IPS-NIHi11 (cell line): ENCODE measurements at places on chromosomes 6 and 20.

DNA sequence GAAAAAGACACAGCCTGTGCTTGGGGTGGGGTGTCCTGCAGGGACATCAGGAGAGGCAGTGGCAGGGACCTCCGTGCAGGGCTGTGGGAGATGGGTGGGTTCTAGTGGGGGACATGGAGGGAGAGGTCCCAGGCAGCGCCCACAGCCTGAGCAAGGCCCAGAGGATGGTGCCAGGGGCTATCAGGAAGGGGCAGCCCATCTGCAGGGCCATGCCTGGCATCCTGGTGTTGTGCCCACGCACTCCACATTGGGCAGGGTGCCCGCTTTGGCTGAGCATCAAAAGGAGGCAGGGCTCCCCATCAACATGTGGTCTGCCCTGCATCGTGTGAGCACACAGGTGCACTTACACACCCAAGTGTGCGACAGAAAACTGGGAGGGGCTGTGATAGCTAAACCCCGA, 184.3 kb upstream of the SNX9 start:
- DNase-seq: no peak

- no peak for DNase-seq
These were observed 1.3 kb downstream of the SUPT3H start for GRCh38 chr6:45376310-45377042.

DNA sequence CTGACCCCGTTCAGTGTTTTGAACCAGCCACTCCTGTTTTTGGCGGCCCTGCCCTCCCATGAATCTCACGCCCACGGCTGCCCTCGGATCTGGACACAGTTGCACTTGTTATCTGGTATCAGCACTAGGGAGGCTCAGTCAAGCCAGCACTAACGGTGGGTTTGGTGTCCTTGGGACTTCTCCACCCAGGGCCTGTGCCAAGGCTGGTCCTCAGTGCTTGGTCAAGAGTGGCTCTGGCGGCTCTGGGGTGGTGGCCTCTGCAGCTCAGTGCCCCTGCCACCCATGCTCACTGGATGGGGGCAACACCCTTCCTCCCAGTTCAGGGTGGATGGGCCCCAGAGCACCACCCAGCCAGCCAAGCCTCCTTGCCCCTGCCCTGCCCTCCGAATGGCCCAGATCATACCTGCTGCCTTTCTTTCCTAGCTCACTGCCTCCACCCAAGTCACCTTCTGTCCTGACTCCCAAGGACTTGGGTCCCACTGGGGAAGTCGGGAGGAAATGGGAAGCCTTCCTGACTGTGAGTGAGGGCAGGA, 54.7 kb downstream of the SSR1 start:
- DNase-seq: no peak

- peak; percentile 86 for DNase-seq
These were observed 19.4 kb downstream of the COL11A2 start for GRCh38 chr6:33172688-33173534.

- DNase-seq: no peak
These were observed 392.5 kb downstream of the CD83 start for GRCh38 chr6:14510038-14510437.

- DNase-seq: no peak
These were observed 193.3 kb downstream of the TSHZ2 start for GRCh38 chr20:53165452-53165851.

GRCh38 chr6:125431971-125432370, 130.2 kb upstream of the HDDC2 start:
- DNase-seq: peak; percentile 50

GRCh38 chr6:97138581-97138980, 144.4 kb downstream of the MMS22L start:
- no peak for DNase-seq

DNA sequence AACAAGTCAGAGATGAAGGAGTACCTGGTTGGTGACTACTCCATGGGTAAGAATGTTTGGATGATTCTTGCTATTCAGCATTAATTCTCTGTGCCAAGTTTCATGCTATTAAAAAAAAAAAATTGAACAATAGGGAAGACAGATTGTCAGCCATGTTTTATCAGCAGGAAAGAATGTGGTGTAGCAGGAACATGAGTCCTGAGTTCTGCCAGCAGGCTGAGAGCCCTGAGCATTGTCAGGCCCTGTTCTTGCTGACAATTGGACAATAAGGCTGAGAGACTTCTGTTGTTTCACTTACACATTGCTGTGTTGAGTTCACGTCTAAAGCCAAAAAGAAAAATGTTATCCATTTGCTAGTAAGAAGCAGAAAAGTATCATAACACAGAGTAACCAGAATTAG, 70.4 kb upstream of the SMIM28 start:
- DNase-seq: no peak

DNA sequence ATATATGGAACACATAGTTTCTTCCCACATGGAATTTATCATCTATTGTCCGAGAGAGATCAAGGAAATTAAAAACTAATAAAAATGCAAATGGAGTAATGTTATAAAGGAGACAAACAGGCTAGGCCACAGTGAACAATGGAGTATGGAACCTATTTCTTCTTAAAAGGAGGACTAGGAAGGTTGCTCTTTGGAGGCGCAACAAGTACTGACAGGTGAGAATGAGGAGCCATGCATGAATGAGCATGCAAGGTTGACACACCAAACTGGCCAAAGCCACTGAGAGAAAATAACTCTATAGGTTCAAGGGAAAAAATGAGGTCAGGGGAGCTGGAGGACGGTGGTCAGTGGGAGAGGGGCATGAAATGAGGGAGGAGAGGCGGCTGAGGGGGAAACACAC, 40.9 kb downstream of the PSMB1 start:
- DNase-seq: no peak

GRCh38 chr6:100343316-100344077, 121.2 kb downstream of the SIM1 start:
- no peak for DNase-seq

GRCh38 chr20:3193806-3194616, 10.5 kb downstream of the DDRGK1 start:
- DNase-seq: peak; percentile 3

GRCh38 chr6:37618916-37619590, 78.6 kb downstream of the MDGA1 start:
- DNase-seq: no peak

DNA sequence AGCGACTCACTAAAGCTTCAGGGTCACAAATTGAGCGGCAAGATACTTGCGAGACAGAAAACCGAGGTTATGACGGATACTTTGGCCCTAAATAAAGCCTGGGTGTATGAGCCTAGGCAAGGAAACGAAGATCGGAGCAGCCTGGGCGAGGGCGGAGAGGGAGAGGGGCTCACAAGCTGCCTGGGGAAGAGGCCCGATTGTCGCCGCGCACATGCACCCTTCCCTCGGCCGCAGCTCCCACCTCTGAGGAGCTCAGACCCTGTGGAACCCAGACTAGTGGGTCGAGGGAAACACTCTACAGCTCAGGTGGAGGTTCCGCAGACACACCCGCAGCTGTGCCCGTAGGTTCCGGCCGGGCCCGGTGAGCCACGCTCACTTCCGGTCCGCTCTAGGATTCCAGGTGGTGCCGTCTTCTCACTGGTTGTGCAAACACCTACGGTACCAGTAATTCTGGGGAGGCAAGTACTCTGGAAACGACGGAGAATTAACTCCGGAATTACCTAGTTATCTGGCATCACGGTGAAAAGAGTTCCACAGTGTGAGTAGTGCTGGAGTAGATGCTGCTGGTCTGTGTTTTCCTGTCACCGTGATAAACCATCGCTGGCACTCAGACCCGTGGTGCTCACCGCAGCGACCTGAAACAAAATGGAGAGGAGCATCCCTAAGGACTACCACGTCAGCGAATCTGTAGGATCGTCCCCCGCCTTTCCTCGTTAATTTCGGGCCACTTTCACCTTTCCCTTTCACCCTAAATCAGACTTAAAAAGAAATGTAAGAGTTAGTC, 61.5 kb downstream of the GPX5 start:
- peak; percentile 84 for DNase-seq

DNA sequence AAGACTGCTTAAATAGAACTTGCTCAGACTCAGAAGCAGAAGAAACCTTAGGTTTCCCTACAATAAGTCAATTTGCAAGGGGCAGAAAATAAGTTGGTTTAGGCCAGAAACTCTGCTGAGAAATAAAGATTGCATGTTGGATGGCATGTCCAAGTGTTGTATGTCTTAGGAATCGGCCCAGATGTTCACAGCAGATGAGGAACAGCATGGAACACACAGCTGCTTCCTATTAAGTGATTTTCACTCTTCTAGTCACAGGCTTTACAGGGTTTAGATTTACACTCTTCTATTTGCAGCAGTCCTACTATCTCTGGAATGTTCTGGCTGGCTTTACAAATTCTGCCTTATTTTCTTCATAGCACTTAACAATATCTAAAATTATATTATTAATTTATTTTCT, 3.2 kb downstream of the ZKSCAN4 start:
- no peak for DNase-seq

DNA sequence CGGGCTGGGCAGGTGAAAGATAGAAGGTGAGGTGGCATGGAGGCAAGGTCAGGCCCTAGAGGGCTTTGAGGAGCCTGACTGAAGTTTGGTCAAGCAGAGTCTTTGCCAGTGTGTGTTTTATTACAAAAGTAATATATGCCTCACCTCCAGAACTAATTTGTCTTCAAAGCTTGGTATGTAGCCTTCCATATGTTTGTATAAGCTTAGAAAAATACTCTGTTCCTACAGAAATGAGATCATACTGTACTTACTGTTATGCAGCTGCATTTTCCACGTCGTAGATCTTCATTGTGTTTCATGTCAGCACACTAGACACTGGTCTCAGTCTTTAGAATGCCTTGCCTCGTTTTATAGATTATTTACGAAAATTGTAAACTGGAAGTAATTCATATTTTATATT, 61.8 kb downstream of the ANKS1A start:
- no peak for DNase-seq

- no peak for DNase-seq
These were observed 15.4 kb downstream of the BPIFA2 start for GRCh38 chr20:33183312-33183711.

GRCh38 chr20:47921408-47921807, 136.1 kb upstream of the SULF2 start:
- DNase-seq: no peak

GRCh38 chr6:41257369-41258195, 28.9 kb downstream of the TREM1 start:
- no peak for DNase-seq

DNA sequence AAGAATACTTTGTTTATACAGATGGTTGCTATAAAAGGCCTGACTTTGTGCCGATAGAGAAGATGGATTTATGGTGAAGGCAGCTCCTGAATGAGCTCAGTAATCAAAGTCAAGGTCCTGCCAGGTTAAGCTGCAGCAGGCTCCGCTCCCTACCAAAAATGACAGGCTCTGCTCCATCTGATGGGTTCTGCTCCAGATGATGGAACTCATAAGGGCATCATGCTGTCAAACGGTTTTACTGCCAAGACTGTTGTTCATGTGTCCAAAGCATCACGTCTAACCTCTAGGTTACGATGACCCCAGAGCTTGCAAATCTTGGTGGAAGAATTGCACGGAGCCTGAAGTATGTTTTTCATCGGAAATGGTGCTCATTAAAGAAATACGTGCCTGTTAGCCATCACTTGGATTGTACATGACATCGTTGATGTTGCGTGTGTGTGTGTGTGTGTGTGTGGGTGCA, 19.2 kb upstream of the PTGIS start:
- no peak for DNase-seq

- no peak for DNase-seq
These were observed 2.3 kb downstream of the ZNF322 start for GRCh38 chr6:26657256-26657655.

- DNase-seq: peak; percentile 56
These were observed 48.1 kb upstream of the MYL9 start for GRCh38 chr20:36493051-36493800.

GRCh38 chr20:20276811-20277530, 90.9 kb upstream of the INSM1 start:
- no peak for DNase-seq
